ENCODE measurements at places on chromosomes 12 and 14. TPM values are rescaled to one million over a fixed set of nuclear protein-coding genes. Genes with fewer than 3 reads are reported as not detected.

DNA sequence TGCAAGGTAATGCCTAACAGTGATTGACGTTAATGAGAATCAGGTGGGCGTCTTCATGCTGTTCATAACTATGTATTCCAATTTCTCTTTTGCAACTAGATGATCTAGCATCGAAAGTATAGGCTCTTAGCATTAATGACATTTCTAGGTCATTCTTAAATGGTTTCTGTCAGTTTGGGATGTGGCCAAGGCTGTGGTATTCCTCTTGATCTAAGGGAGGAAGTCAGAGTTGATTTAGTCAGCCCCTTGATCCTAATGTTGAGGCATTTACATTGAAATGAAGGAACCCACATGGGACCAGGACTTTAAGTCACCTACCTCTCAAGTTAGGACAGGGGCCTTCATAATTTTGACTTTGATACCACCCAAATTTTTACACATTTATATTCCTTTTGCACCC, 448.1 kb downstream of the NPAS3 start:
- H3K4me1 ChIP-seq: no peaks in the 10 kb centered on the region
- no peak overlapping the region for H3K4me3 ChIP-seq
- DNase-seq: no peak
- no peaks in the 10 kb centered on the region for H3K27me3 ChIP-seq
- no peaks in the 10 kb centered on the region for H3K36me3 ChIP-seq
- H3K27ac ChIP-seq: no peak overlapping the region

The SCN8A gene
- total RNA-seq: 5.0 TPM

DNA sequence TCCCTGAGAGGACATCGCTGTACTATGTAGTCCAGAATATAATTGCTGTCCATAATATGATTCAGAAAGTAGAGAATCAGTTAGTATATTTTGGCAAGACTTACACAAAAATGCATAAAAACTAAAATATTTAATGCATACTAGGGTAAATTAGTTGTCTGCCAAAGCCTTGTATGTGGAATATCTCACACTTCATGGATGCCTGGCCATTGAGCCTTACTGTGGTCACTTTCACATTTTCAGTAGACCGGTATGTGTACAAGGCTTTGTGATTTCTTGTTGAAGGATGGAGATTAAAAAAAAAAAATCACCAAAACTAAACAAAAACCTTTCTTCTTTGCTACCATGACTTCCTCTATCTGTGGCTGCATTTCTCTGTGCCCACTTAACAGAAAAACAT, 197.3 kb upstream of the DDHD1 start:
- H3K36me3 ChIP-seq: no peaks in the 10 kb centered on the region
- DNase-seq: no peak
- no peak overlapping the region for H3K4me3 ChIP-seq
- H3K27ac ChIP-seq: no peak overlapping the region

DNA sequence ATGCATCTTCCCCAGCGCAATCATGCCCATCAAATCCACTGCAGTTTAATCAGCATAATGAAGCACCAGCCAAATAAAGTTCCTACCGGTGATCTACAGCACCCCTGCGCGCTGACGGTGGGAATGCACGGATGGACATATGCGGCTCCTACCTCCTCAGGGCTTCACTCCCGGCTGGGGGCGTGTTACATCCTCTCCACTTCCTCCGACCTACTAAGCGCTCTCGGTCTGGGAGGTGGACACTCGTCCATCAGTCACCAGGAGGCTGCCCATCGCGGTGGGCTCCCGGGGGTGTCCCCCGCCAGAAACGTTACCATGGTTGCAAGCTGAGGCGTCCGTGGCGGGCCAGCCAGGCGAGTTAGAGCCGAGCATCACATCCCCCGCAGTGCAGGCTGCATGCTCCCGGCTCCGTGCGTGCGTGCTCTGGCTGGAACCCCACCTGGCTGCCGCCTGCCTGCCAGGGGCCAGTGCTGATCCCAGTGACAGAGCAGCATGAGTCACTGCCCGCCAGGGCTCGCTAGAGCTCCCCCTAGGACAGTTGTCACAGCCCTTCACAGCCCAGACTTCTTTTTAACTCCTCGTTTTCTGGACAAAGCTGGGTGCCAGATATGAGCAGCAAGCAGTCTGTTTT, 73.0 kb downstream of the CIT start:
- H3K27ac ChIP-seq: no peak overlapping the region
- peak overlapping the region; percentile 28 for H3K4me3 ChIP-seq
- H3K27me3 ChIP-seq: no peaks in the 10 kb centered on the region
- peaks cover 5% of the 10 kb centered on the region for H3K4me1 ChIP-seq
- H3K36me3 ChIP-seq: no peaks in the 10 kb centered on the region
- no peak for DNase-seq

The GPHN gene
- 20.9 TPM for total RNA-seq

GRCh38 chr14:102154821-102155549, 15.3 kb downstream of the WDR20 start:
- no peaks in the 10 kb centered on the region for H3K4me1 ChIP-seq
- H3K4me3 ChIP-seq: no peak overlapping the region
- no peak overlapping the region for H3K27ac ChIP-seq
- no peaks in the 10 kb centered on the region for H3K36me3 ChIP-seq
- no peaks in the 10 kb centered on the region for H3K27me3 ChIP-seq

GRCh38 chr14:105363847-105364708, 34.3 kb upstream of the TEX22 start:
- DNase-seq: no peak
- H3K4me1 ChIP-seq: no peaks in the 10 kb centered on the region
- H3K4me3 ChIP-seq: peak overlapping the region; percentile 36
- no peak overlapping the region for H3K27ac ChIP-seq
- no peaks in the 10 kb centered on the region for H3K36me3 ChIP-seq
- H3K27me3 ChIP-seq: no peaks in the 10 kb centered on the region

- DNase-seq: no peak
- no peak overlapping the region for H3K4me3 ChIP-seq
- no peak overlapping the region for H3K27ac ChIP-seq
- no peaks in the 10 kb centered on the region for H3K27me3 ChIP-seq
Measured at GRCh38 chr12:106021516-106021915, 117.2 kb downstream of the NUAK1 start.

DNA sequence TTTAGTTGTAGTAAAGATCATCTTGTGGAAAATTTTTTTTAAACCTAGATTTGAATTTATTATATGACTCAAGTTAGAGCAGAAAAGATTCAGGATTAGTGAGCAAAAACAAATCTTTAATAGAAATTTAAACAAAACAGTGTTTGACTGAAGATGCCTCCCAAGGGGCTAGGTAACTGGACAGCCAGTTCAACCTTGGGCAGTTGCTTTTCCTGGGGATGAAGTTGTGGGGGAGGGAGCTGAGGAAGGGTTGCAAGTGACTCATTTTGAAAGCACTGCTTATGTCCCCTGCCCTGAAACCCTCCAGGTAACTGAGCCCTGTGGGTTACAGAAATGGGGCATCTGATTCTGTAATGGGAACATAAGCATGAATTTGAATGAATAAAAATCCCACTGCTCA, 13.1 kb downstream of the CFAP54 start:
- peak overlapping the region; percentile 48 for H3K27ac ChIP-seq
- no peak overlapping the region for H3K4me3 ChIP-seq
- no peaks in the 10 kb centered on the region for H3K27me3 ChIP-seq
- no peaks in the 10 kb centered on the region for H3K36me3 ChIP-seq

The FAM90A1 gene
- not detected for total RNA-seq

The ACOT6 gene
- 0.16 TPM for total RNA-seq

GRCh38 chr14:68814539-68815297, 21.9 kb upstream of the ZFP36L1 start:
- peaks cover 12% of the 10 kb centered on the region for H3K4me1 ChIP-seq
- H3K36me3 ChIP-seq: no peaks in the 10 kb centered on the region
- peak overlapping the region; percentile 23 for H3K4me3 ChIP-seq
- no peaks in the 10 kb centered on the region for H3K27me3 ChIP-seq

DNA sequence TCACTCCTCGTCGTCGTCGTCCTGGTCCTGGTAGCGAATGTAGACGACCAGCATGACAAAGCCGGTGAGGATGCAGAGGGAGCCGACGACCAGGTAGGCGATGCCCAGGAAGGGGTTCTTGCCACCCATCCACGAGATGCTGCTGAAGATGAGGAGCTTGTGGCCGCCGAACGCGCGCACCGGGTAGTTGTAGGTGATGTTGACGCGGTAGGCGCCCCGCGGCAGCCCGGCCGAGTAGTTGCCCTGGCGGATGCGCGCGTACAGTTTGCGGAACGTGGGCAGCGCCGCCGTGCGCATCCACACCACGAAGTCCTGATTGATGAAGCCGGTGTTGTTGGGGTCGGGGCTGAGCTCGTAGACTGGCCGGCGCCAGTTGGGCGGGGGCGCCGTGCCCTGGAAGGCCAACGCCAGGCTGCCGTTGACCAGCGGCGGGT, 1.0 kb downstream of the TMEM30B start:
- H3K4me1 ChIP-seq: no peaks in the 10 kb centered on the region
- H3K36me3 ChIP-seq: no peaks in the 10 kb centered on the region
- peak; percentile 53 for DNase-seq
- H3K4me3 ChIP-seq: peak overlapping the region; percentile 56
- peak overlapping the region; percentile 98 for H3K27ac ChIP-seq

The FGF23 gene
- total RNA-seq: not detected

GRCh38 chr14:21255385-21256101, 13.7 kb downstream of the HNRNPC start:
- H3K36me3 ChIP-seq: no peaks in the 10 kb centered on the region
- no peak overlapping the region for H3K27ac ChIP-seq
- DNase-seq: no peak
- H3K4me1 ChIP-seq: no peaks in the 10 kb centered on the region
